ENCODE measurements at places on chromosomes 6 and 20.

DNA sequence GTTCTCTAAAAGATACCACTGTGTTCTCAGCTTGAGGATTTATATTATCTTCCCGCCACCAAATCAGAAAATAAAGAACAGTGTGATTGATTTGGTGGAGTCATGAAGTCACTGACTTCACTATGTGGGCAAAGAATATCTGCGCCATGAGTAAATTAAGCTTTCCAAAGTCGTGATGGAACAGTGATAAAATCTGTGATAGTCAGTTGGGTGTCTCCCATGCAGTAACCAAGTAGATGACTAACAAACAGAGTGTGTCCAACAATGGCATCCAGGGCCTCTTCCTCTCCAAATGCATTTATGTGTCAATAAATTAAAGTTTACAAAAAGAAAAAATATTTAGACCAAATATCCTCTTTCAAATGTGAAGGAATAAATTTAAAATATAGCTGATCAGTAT, 87.0 kb upstream of the DST start:
- no peak for DNase-seq

GRCh38 chr6:68077661-68078060, 557.4 kb upstream of the ADGRB3 start:
- DNase-seq: no peak

GRCh38 chr20:9602847-9603183, 88.4 kb downstream of the LAMP5 start:
- DNase-seq: no peak

GRCh38 chr20:39066471-39067242, 104.5 kb downstream of the DHX35 start:
- no peak for DNase-seq

- no peak for DNase-seq
Observed at GRCh38 chr20:23258747-23259121, 91.9 kb upstream of the NXT1 start.

DNA sequence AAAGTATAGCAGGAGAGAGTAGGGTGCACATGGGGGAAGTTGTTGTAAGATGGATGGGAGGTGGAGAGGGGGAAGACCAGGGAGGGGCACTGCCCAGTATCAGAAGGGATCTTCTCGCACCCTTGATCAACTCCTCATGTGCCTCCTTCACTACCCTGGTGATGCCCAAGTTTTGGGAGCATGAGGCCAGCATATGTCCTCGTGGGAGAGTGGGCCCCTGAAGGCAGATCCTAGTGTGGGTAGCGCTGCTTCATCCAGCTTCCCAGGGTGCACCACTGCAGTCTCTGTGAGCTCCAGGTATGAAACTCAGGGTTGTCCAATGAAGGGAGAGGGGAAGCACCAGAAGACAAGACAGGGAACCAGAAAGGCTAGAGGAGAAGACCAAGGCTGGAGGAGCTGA, 82.2 kb upstream of the FOXP4 start:
- no peak for DNase-seq

DNA sequence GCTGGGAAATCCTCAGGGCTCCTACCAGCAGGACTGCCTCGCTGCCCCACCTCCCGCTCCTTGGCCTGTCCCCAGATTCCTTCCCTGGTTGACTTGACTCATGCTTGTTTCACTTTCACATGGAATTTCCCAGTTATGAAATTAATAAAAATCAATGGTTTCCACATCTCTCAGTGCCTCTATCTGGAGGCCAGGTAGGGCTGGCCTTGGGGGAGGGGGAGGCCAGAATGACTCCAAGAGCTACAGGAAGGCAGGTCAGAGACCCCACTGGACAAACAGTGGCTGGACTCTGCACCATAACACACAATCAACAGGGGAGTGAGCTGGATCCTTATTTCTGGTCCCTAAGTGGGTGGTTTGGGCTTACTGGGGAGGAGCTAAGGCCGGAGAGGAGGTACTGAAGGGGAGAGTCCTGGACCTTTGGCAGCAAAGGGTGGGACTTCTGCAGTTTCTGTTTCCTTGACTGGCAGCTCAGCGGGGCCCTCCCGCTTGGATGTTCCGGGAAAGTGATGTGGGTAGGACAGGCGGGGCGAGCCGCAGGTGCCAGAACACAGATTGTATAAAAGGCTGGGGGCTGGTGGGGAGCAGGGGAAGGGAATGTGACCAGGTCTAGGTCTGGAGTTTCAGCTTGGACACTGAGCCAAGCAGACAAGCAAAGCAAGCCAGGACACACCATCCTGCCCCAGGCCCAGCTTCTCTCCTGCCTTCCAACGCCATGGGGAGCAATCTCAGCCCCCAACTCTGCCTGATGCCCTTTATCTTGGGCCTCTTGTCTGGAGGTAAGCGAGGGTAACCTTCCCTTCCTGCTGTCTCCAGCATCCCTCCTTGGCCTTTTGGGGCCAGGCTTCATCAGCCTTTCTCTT, at the start of gene CFB:
Gene CFB (plus strand): TSS at position 589 of the 863 bp plus-strand sequence. CDS start 127 bp downstream, at position 716.
- DNase-seq: no peak

DNA sequence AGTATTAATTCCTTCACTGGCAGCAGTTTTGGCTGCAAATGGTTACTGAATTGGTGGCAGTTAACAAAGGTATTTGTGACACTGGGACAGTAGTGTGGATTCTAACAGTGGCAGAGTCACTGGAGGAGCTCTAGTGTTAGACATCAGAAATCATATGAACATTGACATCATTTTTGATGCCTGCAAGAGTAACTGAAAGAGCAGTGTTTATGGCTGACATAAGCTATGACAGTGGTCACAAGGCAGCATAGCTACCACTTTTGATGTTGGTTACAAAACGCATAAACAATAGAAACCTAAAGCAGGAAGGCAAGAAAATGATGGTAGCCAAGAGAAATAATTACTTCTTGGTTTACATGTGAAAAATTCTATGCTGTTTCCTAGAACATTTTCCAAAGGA, 326.7 kb upstream of the MAN1A1 start:
- DNase-seq: no peak

- no peak for DNase-seq
Observed at GRCh38 chr6:156526081-156526480, 251.1 kb upstream of the ARID1B start.

DNA sequence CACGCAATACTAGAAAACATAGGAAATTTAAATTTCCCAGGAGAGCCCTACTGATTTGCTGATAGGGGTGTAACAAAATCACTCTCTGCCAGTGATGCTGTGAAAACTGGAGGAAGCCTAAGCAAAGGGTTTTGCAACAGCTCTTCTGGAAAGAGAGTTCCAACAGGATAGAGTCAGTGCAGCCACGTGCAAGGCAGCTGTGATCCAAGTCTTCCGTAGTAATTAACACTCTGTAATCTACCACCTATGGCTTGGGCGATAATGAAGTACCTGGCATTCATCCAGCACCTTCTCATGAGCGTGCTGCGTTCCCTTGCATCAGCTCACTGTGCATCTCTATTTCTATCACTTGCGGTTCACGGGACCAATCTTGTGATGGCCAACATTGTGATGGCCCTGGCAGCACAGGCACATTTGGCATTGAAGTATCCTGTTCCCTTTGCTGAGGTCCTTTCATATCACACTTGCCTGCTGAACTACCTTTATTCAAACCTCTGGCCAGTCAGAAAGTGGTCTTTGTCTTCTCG, 48.2 kb downstream of the IRF4 start:
- DNase-seq: no peak

DNA sequence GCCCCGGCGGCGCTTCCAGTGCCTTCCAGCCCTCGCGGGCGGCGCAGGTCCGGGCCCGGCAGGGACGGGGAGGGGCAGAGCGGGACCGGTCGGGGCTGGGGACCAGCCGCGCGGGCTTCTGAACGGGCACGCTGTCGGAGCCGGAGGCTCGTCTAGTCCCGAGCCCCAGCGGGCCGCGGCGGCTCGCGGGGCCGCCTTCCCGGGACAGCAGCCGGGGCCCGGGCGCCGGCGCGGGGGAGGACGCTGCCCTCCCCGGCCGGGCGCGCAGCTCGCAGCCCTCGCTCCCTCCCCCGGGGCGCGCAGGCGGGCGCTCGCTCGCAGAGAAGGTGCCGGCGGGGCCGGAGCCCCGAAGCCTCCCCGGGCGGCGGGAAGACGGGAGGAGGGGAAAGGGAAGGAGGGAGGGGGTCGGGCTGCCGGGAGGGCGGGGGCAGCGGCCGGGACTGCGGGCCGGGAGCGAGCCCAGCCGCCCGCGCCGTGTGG, 696 bp upstream of the SIRPA start:
- DNase-seq: no peak

DNA sequence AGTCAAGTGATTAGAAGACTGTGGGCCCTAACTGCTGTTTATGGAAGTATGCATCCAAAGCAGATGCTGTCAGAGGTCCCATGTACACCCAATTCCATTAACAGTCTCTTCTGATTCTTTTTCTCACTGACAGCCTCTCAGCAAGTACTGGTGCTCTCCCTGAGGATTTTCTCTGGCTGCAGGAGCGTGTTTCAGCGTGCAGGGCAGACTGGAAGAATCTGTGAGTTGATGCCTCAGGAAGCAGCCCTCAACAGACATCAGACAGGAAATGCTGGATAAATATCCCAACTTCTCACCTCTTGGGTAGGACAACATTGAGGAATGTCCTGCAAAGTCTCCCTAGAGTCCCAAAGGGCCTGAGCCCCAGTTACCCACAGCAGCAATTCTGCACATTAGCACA, 40.8 kb downstream of the ANKEF1 start:
- DNase-seq: no peak

- peak; percentile 31 for DNase-seq
Observed at GRCh38 chr6:125790358-125791150, at the start of gene NCOA7. Gene NCOA7, plus strand, starts transcription at chr6:125790960. Its CDS starts 24,395 bp downstream, at chr6:125815355.

- no peak for DNase-seq
Observed at GRCh38 chr6:13471184-13471583, 16.2 kb downstream of the GFOD1 start.

- DNase-seq: no peak
Observed at GRCh38 chr20:58407201-58407873, 18.3 kb downstream of the VAPB start.

- DNase-seq: no peak
Observed at GRCh38 chr6:141421378-141421777, 711.3 kb upstream of the GJE1 start.

- DNase-seq: no peak
Observed at GRCh38 chr6:80641591-80641990, 535.1 kb downstream of the BCKDHB start.

- DNase-seq: no peak
Observed at GRCh38 chr20:20196610-20197009, 144.3 kb downstream of the CFAP61 start.

GRCh38 chr6:80930376-80930775, 822.1 kb downstream of the TENT5A start:
- no peak for DNase-seq

DNA sequence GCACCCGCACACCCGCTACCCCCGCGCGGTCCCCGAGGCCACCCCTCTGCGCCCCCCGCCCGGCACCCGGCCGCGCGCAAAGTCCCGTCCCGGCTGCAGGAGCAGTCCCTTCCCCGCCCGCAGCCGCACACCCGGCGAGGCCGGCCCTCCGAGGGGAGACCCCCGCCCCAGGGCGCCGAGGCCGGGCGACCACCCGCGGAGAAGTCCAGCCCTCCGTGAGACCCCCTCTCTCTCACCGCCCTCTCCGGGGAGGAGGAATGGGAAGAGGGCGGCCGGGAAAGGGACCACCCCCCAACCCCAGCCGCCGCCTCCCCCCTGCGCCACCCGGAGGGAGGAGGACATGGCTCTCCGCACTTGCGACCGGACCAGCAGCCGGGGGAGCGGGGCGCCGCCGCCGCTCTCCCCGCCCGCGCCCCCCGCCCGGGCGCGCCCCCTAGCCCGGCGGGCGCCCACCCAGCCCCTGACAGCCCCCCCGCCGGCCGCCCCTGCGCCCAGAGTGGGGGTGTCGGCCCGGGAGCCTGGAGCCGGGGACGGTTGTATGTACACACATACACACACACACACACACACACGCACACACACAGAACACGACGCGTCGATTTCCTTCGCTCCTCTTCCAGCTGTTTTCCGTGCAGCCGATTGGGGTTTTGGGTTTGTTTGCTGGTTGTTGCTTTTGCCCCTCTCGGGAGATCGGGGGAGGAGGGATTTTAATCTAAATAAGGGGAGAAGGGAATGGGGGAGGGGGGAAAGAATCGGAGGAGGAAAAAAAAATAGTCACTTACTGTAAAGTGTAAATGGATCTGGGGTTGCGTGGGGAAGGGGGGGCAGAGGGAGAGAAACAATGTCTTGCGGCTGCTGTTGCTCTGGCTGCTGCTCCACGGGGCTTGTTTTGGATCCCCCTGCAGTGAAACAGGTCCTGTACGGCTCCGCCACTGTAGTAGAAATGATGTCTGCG, at the start of gene ATXN1:
Gene ATXN1 (minus strand): TSS at position 945 of the 955 bp plus-strand sequence.
- DNase-seq: no peak

DNA sequence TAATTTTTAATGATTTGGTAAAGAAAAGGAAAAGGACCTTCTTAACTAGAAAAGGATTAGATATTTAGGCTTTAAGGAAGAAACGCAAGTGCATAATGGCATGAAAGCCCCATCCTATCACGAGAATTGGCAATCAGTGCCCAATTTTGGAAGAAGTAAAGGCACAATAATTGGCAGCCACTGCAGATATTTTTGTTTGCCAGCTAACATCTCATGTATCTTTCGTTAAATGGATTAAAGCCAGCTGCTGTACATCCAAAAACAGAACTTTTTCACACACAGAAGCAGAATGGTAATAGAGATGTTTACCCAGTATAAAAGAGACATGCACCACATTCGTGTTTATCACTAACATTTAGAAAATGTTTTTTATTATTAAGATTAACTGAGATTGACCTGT, 180.3 kb downstream of the C6orf118 start:
- DNase-seq: no peak

DNA sequence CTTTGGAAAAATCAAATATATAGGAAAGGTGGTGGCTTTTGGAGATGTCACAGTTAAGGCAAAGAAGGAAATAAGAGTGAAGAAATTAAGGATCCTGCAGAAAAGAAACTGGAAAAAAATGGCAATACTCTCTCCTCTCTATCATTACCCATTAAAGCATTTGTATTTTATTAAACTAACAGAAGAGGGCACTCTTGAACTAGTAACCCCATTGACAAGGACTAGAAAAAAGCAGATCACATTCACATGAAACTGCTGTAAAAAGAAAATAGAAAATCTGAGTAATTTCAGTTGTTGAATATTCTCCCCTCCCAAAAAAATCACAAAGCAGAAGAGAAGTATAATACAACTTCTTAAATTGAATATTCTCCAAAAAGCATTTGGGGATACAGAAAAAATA, 104.1 kb upstream of the SLC35B3 start:
- no peak for DNase-seq

GRCh38 chr6:99114769-99115406, 167.1 kb upstream of the FBXL4 start:
- DNase-seq: no peak
